ENCODE measurements at places on chromosomes 3 and 15. TPM values are rescaled to one million over a fixed set of nuclear protein-coding genes. Genes with fewer than 3 reads are reported as not detected.

DNA sequence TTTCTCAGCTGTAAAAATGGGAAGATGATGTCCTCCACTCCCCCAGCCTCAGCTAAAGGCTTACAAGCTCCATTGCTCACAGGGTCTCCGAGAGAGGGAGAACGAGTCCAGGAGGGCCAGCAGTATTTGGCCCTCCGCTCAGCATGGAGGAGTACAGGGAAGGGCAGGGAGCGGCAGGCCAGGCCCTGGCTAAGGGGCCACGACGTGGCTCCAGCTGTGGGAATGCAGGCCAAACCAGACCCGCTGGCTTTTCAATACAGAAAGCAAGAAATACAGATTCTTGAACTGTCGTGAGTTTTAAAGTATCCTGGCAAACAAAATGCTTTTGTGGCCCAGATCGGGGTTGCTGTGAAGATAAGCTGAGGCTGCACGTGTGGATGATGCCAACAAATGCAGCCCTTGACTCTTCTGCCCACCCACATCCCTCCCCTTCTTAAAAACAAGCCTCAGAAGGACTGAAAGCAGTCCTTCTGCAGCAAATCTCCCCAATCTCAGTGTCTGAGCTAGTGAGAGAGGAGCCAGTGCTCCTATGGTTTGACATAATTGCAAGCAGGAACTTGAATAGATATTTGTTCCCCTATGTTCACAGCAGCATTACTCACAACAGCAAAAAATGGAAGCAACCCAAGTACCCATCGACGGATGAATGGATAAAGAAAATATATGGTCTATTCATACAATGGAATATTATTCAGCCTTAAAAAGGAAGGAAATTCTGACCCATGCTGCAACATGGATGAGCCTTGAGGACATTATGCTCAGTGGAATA is 18.5 kb upstream of the FBLN2 start:
- DNase-seq = no peak

DAPK2 gene
- total RNA-seq = 0.14 TPM

DNA sequence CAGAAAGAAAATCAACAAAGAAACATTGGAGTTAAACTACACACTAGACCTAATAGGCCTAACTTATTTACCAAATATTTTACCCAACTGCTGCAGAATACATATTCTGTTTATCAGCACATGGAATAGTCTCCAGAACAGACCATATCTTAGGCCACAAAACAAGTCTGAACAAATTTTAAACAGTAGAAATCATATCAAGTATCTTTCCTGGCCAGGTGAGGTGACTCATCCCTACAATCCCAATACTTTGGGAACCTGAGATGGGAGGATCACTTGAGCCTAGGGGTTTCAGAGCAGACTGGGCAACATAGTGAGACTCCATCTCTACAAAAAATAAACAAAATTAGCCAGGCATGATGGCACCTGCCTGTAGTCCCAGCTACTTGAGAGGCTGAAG is 18.1 kb upstream of the KPNA4 start:
- no peak for DNase-seq

OR5H2 gene
- not detected for total RNA-seq

DNA sequence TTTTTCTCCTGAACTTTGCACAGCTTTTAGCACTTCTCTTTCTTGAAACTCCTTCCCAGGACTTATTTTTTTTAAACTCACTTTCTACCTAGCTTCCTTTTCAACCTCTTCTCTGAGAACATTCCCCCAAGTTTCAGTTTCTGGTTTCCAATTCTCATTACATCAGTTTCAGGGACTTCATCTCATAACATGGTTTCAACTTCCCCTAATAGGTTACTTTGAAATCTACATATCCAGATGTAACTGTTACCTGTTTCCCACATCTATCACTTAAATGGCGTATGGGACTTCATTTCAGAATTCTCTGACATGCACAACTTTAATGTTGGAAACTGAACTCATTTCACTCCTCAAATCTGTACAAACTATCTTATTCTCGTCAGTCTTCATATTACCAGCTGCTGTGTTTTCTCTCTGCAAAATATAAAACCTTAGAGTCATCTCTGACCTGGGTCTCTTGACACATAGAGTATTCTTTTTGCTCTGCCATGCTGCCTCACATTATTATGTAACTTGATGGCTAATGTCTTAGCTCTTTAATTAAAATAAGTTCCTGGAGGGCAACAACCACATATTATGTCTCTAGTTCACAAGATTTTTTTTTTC is 58.4 kb downstream of the NME9 start:
- DNase-seq = no peak

- DNase-seq = no peak
Measured at GRCh38 chr15:89513284-89513683, 16.9 kb upstream of the RHCG start.

GRCh38 chr15:30001602-30002001 is 81.2 kb upstream of the GOLGA8J start:
- no peak for DNase-seq

GOLGA6L7 gene
- total RNA-seq = not detected

DNA sequence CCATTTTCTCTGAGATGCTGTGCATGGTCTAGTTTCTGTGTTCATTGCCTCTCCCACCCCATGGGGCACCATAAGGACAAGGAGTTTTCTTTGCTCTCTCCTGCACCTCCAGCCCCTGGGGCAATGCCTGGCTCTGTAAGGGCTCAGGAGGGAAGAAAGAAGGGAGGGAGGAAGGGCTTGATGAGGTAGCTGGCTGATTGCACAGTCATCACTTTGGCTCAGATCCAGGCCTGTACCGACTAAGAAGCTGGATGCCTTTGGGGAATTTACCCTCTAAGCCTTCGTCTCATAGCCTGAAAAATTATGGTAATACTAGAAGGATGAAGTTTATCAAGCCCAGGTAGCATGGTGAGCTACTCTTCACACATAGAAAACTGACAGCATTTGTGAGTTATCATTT is 382.9 kb downstream of the GABRG3 start:
- DNase-seq = no peak

RCN2 gene
- total RNA-seq = 62.3 TPM
